ENCODE measurements at places on chromosomes 6 and 20.

- DNase-seq = peak; percentile 87
These were observed 409 bp upstream of the ATXN1 start for GRCh38 chr6:16761471-16762267.

GRCh38 chr20:51767867-51768758 is at the start of gene ATP9A:
TSS of gene ATP9A (minus strand) at chr20:51768390. CDS start at chr20:51768369, 21 bp downstream.
- no peak for DNase-seq

DNA sequence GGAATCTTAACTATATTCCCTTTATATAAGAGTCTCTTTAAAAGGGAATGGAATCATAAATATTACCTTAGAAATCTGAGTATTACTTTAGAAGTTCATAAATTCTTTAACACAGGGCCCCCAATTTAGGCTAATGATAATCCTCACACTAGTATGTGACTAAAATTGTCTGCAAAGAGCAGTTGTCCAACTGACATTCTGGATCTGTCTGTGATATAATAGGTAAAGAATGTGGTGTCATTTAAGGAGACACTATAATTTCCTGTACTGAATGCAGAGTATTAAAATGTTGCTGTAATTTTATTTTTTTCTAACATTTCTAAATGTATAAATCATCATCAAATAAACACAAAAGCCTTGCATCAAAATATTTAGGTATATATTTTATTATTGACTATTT is 128.5 kb upstream of the DST start:
- DNase-seq = no peak

DNA sequence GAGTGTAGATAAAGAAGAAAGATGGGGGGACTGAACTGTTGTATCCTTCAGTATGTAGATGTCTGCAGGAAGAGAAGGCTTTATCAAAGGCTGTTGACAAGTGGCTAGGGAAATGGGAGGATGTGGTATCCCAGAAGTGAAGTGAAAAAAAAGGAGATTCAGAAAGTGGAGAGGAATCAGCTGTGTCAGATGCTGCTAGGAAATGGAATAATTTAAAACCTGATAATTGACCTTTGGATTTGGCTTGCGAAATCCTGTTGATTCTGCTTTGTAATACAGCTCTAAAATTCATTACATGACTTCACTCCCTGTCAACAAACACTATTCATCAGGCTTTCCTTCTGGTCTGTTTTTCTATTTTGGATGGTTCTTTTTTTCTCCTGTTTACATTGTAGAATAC is 41.7 kb downstream of the PHF3 start:
- no peak for DNase-seq

DNA sequence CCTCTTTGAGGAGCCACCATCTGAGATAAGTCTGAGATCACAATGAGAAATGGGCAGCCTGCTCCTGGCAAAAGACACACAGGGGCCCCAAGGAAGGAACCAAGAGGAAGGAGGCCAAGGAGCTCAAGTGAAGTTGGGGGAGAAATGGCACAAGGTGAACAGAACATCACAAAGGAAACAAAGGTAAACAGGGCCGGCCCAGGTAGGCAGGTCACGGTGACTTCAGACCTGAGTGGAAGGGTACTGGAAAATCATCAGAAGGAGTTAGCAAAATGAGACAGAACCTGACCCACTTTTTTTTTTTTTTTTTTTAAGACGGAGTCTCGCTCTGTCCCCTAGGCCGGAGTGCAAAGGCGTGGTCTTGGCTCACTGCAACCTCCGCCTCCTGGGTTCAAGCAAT is 11.3 kb downstream of the ZMYND8 start:
- no peak for DNase-seq

DNA sequence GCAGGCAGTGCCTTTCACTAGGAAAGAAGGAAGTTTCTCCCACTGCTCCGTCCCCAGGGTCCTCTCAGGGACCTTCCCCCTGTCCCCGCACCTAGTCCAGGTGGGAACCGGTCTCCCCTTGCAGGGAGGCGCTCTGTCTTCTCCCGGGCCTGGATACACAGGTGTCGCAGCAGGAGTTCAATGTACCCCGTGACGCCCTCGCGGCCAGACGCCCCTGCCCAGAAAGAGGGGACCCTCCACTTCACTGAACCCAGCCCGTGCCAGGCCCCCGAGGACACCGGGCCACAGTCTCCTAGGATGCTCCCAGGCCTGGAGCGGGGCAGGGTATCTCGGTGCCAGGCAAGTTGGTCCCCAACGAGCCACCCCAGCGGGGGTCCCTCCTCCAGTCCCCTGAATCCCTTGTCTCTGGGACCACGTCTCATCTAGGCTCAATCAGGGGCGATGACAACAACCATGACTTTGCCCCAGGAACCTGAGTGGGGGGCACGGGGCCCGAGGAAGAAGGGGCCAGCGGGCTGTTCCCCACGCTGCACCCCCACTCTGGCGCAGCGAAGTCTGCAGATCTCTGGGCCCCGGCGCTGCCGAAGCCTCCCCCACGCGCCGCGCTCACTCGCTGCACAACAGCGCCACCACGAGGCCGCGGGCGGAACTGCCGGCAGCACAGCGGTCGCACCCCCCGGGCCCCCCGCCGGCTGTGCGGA is 103.0 kb downstream of the EDN3 start:
- DNase-seq = peak; percentile 75

GRCh38 chr6:110823146-110823545 is 7.9 kb upstream of the CDK19 start:
- DNase-seq = no peak

- no peak for DNase-seq
These were observed at the start of gene FOXQ1 for GRCh38 chr6:1311400-1312202. TSS of gene FOXQ1 (plus strand) at chr6:1312098. CDS start at chr6:1312705, 607 bp downstream.

GRCh38 chr6:131003488-131004386 is 59.3 kb downstream of the EPB41L2 start:
- DNase-seq = no peak

GRCh38 chr6:87572883-87573282 is 16.9 kb downstream of the RARS2 start:
- DNase-seq = no peak

GRCh38 chr6:64113704-64114103 is 478.1 kb downstream of the PHF3 start:
- no peak for DNase-seq

DNA sequence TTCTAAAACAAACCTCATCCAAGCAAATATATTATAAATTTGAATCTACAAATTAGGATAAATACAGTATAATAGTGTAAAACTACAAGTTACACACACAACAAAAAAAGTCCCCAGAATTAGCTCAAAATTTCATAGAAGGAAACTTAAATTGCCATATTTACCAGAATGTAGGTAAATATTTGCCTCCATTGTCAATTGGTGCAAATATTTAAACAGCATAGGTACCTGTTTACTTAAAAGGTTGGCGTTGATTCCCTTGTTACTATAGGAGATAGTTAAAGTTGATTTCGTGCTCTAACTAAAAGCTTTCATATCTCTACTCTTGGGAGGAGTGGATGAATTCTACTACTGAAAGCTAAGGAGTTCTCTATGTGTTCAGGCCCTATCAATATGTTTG is 111.6 kb upstream of the TENT5A start:
- no peak for DNase-seq

GRCh38 chr6:84449220-84449619 is 221.8 kb upstream of the CEP162 start:
- no peak for DNase-seq

DNA sequence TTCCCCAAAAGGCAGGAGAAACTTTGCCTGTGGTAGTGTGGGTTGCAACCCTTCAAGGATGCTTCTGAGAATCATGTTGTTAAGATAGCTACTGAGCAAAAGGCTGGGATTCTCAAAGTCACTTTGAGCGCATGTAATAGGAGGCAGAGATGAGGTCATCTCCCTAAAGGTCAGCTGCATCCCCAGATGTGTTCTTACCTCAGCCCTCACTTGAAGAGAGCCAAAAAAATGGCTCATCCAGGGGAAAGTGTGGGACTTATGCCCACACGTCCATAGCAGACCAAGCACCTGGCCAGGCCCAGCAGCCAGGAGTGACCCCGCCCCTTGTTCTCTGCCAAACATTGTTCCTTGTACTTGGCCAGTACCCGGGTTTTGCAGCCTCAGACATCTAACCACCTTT is 187.0 kb upstream of the BMP2 start:
- no peak for DNase-seq

- DNase-seq = peak; percentile 19
These were observed 20.1 kb downstream of the RNASET2 start for GRCh38 chr6:166936079-166936787.

- DNase-seq = no peak
These were observed 20.2 kb downstream of the RIPK1 start for GRCh38 chr6:3088446-3088845.

GRCh38 chr20:44219791-44220190 is 9.2 kb upstream of the OSER1 start:
- DNase-seq = no peak

DNA sequence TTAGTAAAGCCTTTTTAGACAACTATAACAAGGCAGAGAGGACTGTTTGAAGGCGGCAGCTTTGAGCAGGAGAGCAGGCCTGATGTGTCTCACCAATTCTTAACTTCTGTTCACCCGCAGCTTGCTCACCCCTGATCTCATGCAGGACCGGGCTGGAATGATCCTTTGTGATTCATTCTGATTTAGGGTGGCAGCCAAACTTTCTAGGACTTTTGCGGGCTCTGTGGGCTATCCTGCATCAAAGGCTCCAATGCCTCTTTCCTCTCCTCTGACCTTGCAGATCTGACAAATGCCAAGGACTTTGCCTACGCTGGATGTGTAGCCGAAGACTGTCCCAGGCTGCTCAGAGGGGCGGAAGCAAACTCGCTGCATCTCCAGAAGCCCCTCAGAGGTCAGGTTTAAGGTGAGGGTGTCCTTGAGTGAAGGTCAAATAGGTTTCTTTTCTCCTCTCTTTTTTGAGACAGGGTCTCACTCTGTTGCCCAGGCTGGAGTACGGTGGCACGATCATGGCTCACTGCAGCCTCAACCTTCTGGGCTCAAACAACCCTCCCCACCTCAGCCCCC is 72.3 kb downstream of the VEGFA start:
- no peak for DNase-seq

- no peak for DNase-seq
These were observed 356.3 kb upstream of the HSF2 start for GRCh38 chr6:122042960-122043735.

- peak; percentile 33 for DNase-seq
These were observed 2.2 kb upstream of the BFSP1 start for GRCh38 chr20:17533396-17533795.

GRCh38 chr20:25032478-25033264 is 25.3 kb downstream of the ACSS1 start:
- no peak for DNase-seq

DNA sequence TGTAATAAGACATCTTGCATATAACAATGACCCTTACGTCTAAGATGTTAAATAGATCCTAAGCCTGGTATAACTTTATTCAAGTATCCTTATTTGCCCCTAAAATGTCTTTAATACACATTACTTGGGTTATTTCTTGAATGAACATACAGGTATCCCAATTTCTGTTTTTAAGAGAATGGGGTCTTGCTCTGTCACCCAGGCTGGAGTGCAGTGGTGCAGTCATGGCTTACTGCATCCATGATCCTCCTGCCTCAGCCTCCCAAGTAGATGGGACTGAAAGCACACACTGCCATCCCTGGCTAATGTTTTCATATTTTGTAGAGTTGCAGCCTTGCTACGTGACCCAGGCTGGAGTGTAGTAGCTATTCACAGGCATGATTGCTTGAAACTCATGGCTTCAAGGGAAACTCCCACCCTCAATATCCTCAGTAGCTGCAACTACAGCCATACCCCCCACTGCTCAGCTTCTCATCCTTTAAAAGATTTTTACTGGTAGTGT is 10.4 kb upstream of the ZNFX1 start:
- no peak for DNase-seq

- DNase-seq = no peak
These were observed 516.3 kb upstream of the CHD6 start for GRCh38 chr20:42134265-42135098.

- DNase-seq = no peak
These were observed 72.0 kb upstream of the INSM1 start for GRCh38 chr20:20295621-20296498.

DNA sequence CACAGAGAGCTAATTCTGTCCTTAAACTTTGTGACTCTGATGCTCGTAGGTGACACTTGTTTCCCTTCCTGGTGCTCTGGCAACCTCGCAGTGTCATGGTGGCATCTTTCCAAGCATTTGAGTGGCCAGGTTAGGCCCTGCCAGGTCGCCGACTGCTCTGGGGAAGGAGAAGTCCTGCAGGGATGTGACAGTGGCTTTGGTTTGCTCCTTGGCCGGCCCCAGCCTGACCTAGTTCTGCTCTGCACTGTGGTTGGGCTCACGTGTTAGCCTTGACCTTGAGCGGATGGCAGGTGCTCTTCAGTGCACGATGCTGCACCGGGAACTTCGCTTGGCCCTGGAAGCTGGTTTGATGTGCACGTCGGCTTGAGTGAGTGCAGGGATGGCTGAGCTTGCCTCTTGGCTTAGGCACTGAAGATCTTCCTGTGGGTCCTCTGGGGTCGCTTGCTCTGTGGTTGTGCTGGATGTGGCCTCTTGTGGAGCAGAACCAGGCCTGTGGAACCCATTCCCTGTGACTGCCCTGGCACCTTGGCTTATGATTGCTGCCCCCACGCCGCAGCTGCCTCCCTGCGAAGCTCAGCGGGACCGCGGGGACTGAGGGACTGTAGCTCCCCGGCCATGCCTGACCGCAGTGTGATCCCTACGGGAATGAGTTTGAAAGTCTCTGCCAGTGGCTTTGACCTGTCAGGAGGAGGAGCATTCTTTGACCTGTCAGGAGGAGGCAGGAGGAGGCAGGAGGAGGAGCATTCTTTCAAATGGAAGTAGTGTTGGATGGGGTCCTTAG is 8.7 kb downstream of the OSBPL2 start:
- no peak for DNase-seq

- no peak for DNase-seq
These were observed 51.5 kb upstream of the KIF25 start for GRCh38 chr6:167946007-167946406.

GRCh38 chr6:111411046-111411445 is 72.0 kb downstream of the REV3L start:
- no peak for DNase-seq

DNA sequence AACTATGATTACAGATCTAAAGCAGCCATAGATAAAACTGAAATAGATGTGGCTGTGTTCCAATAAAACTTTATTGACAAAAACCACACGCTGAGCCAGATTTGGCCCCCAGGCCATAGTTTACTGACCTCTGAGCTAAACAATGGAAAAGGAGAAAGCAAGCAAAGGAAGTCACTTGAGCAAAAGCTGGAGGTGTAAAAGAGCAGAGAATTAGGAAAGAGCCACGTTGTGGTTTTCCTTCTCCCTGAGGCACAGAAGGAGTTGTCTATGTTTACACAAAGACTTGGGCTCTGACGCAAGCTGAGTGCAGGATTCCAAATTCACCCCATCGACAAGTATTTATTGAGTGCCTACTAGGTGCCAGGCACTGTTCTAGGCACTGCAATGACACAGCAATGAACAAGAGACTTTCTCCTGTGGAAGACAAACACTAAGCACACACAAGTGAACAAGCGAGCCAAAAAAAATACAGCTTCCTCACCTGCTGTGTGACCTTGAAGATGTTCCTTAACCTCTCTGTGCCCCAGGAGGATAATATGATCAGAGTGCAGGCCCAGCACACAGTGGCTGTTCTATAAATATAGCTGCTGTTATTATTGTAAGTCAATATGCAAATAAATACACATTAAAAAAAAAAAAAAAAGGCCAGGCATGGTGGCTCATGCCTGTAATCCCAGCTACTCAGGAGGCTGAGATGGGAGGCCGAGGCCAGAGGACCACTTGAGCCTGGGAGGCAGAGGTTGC is 75.4 kb upstream of the PTPN1 start:
- DNase-seq = no peak

Data from activated CD4-positive, alpha-beta T cell treated with anti-CD3 and anti-CD28 coated beads, Interleukin-2, amount 10 ng/mL, durations not matched to agents 7 days and 5 days (primary cell).